Cortex of kidney (tissue), 1 donor: ENCODE measurements at places on chromosomes 3 and 15.

GRCh38 chr3:159236321-159236720 is 434.5 kb downstream of the MFSD1 start:
- DNase-seq = no peak

GRCh38 chr15:69976366-69976994 is 121.2 kb downstream of the TLE3 start:
- DNase-seq = no peak

DNA sequence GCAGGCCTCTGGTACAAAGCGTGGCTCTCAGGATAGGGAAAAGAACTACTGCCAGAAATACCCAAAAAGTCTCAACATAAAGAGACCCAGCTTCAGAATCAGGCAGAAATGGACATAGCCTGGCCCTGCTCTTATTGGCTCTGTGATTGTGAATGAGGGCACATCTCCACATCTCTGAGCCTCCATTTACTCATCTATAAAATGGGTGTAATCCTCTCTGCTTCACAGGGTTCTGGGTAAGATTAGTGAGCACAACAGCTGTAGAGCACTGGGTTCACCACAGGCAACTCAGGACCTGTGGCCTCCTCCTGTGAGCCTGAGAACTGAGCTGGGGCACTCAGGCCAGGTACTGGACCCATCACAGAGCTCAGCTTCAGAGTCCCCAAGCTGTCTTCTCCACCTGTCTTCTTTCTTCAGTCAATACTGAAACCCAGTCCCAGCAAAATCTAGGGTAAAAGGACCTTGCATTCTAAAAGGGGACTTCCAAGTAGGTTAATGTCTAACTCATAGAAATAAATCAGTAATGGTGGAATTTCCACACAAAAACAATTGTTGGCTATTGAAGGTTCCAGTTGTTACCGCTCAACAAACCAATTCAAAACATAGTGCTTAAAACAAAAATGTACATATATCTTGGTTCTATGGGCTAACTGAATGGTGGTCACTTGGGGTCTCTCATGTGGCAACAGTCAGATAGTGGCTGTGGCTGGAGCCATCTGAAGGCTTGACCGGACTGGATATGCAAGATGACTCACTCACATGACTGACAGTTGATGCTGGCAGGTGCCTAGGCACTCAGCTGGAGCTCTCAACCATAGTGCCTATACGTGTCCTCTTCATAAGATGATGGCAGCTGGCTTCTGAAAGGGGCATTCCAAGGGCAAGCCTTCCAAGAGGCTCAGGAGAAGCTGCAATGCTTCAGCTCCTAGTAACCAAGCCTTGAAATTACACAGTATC is 47.3 kb downstream of the TRIM42 start:
- DNase-seq = no peak

GRCh38 chr3:195876297-195877064 is 31.9 kb downstream of the TNK2 start:
- no peak for DNase-seq

- no peak for DNase-seq
Measured at GRCh38 chr3:132380920-132381319, 36.4 kb upstream of the DNAJC13 start.

DNA sequence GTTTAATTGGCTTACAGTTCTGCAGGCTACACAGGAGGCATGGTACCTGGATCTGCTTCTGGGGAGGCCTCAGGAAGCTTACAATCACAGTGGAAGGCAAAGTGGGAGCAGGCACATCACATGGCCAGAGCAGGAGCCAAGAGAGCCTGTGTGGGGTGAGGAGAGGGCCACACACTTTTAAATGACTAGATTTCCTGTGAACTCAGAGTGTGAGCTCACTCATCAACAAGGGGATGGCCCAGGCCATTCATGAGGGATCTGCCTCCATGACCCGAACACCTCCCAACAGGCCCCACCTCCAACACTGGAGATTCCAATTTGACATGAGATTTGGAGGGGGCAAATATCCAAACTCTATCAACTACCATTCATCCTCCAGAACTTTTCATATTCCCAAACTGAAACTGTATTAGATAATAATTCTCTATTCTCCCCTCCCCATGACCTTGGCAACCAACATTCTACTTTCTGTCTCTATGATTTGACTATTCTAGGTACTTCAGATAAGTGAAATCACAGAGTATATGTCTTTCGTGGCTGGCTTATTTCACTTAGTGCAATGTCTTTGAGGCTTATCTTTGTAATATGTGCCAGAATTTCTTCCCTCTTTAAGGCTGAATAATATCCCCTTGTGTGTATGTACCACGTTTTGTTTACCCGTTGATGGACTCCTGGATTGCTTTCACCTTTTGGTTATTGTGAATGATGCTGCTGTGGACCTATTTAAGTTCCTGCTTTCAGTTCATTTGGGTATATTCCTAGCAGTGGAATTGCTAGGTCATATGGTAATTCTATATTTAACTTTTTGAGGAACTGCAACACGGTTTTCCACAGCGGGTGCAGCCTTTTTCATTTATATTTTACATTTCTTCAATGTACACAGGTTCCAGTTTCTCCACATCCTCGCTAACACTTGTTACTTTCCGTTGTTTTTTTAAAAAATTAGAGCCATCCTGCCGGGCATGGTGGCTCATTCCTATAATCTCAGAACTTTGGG is 43.8 kb downstream of the TKT start:
- DNase-seq = no peak

DNA sequence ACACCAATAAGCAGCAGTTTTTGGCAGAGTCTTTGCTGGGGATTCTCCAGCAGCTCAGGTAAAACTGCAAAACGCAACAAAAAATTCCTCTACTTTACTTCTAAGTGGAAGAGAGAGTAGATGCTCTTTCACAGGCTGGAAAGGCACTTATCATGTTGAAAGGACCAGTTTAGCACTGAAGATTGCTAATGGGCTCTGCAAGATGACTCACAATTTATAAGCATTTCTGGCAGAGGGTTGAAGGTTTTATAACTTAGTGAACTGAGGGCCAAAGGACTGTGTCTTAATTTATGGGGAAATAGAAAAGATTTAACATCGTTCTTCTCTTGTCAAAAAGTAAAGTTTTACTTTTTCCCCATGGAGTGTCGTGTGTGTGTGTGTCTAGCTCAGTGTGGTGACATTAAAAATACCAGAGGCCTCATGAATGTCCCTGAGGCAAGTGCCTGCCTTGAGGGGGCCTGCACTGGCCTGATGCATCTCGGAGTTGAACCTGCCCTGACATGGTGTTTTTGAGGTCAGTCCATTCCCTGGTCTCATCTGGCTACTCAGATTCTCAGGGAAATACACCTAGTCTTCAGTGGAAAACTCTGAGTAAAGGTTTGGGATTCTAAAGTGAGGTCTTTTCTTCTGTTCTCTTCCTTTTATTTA is 1092.0 kb downstream of the NAALADL2 start:
- DNase-seq = no peak

GRCh38 chr3:51698209-51698608 is 8.7 kb upstream of the GRM2 start:
- DNase-seq = no peak

DNA sequence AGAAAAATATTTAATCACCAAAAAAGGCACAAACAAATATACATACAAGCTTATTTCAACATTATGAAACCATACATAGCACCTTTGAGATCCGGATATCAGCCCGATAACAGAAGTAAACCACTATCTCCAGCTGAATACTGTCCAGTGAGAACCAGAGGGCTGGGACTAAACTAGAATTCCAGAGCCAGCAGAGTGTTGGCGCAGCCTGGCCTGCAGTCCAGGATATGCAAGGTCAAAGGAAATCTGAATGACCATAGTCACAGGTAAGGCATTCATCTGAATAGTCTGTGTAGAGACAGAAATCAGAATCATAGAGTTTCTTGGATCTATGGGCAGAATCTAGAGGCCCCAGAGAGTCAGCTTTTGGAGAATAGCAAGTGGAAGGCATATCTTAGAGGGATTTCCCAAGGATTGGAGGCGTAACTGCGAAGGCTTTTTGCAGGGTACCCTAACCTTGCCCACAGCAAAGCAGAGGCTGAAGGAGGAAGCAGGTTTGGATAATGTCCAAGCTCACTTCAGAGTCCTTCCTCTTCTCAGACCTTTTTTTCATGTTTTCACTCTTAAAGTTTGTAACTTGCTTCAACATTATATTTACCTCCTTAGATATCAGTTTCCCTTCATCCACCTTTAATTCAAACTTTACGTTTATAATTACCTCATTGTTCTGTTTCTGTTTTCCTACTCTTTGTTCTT is 32.5 kb upstream of the TP63 start:
- no peak for DNase-seq

DNA sequence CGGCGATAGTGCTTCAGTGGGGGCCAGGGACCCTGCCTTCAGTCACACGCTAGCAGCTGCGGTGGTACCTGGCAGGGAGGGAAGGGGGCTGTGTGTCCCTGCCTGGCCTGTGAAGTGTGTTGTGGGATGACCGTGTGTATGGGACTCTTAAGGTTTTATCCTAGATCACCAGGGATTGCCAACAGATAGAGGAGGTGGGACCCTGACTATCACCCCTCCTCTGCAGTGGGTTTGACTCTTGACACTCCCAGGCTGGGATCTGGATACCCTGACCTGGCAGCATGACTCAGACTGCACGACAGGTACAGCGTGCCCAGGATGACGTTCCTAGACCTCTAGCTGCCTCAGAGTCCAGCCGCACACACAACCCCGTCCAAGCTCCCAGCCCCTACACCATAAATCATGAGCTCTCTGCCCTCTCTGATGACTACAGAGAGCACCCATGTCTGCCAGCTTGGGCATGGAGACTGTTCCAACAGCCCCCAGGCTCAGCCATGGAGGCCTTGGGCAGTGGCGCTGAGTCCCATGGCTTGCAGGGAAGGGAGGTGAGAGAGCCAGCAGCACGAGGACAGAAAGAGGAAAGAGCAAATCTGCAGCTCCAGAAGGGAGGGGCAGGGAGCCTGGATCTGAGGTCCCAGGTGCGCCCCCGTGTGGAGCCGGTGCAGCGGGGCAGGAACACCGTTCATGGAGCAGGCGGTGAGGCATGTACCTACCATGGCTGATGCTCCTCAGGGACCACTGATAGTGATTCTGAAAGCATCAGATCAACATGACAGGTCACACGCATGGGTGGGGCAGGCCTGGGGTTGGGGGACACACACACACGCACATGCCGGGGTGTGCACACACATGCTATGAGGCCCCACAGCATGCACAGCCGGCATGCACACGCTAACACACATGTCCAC is 71.0 kb downstream of the ADAMTS7 start:
- DNase-seq = no peak

GRCh38 chr3:2950159-2950558 is 160.0 kb downstream of the IL5RA start:
- no peak for DNase-seq

- no peak for DNase-seq
Measured at GRCh38 chr15:100580414-100580813, 21.6 kb downstream of the LINS1 start.

DNA sequence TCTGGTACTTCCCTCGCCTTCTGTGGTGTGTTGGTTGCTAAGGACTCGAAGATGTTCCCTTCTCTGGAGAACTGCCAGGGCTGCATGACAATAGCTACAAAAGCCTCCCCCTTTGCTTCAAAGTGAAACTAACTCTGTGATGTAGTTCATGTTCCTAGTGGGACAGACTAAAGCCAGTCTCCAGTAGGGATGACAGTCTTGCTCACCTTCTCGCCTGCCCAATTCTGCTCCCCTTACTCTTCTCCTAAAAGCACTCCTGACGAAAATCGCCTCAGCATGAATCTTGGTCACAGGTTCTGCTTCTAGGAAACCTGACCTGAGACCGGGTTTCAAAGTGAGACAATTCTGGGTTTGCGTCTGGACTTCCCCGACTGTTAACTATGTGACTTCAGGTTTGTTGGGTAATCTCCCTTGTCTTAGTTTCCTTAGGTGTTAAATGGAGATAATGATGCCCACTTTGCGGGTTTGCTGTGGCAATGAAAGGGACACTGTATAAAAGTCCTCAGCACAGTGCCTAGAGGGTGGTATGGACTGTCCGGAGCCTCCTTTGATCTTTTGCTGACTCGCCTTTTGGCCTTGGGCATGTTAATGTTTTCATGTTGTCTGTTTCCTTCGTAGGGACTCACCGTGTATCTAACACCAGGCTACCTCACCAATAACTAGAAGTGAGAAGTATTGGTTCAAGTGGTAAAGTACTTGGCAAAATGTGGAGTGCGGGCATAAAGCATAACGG is 24.9 kb upstream of the THRB start:
- DNase-seq = no peak

- no peak for DNase-seq
Measured at GRCh38 chr15:39823634-39824033, 41.0 kb upstream of the FSIP1 start.

DNA sequence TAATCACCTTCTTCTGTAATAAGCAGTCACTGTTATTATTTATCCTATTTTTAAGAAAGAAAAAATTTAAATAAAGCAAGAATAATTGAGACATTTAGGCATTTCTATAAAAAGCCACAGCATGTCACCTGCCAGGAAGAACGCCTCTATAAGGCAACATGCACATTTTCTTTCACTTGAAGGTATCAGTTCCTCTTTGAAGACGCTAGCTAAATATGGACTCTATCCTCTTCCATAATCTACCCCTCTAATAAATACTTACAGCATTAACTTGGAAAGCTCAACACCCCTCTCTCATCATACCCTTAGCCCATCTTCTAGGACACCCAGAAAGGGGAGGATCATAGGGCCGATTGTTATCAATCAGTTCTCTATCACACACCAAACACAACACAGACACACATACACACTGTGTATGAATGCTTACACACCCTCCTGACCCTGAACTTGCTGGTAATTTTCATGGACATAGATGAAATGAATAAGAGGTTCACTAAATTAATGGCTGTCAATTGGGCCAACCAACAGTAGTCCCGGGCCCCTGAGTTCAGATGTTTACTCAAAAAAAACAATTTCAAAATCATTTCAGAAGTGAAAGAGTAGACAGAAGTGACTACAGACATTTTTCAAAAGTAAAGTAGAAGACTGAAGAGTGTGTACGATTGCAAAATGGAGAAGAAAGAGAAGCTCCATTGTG is 102.5 kb downstream of the ZMAT3 start:
- no peak for DNase-seq

- DNase-seq = no peak
Measured at GRCh38 chr3:47121409-47121808, 42.5 kb downstream of the SETD2 start.

DNA sequence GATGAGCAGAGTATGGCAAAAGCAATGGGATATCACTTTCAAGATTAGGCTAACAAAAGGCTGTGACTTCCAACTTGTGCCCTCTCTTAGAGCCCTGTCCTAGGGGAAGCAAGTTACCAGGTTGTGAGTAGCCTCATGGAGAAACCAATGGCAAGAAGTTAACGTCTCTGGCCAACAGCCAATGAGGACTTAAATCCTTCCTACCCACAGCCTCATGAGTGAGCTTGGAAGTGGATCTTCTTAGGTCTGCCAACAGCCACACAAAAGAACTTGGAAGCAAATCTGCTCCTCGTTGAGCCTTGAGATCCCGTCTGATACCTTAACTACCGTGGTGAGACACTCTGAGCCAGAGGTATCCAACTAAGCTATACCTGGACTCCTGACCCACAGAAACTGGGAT is 5.7 kb downstream of the NME9 start:
- DNase-seq = no peak
